ENCODE measurements at places on chromosomes 3 and 15. TPM values are rescaled to one million over a fixed set of nuclear protein-coding genes. Genes with fewer than 3 reads are reported as not detected.

The MAP1A gene
- 0.99 TPM for total RNA-seq

The SYNM gene
- total RNA-seq = 35.6 TPM

The LIPH gene
- 7.2 TPM for total RNA-seq

The DENND4A gene
- total RNA-seq = 6.0 TPM

The ANKRD63 gene
- 0.20 TPM for total RNA-seq

The BUB1B gene
- total RNA-seq = 33.0 TPM

The CPLX3 gene
- total RNA-seq = not detected

The KIF23 gene
- total RNA-seq = 91.2 TPM

The RNF13 gene
- 49.6 TPM for total RNA-seq

The NANOGP8 gene
- not detected for total RNA-seq

The ZKSCAN7 gene
- not detected for total RNA-seq

The SLC2A2 gene
- not detected for total RNA-seq

The VGLL4 gene
- total RNA-seq = 32.9 TPM

The MEIS2 gene
- total RNA-seq = 8.2 TPM

The GASK1A gene
- total RNA-seq = not detected

The AP4E1 gene
- total RNA-seq = 9.3 TPM

The GATA2 gene
- total RNA-seq = 5.5 TPM

The LRRC34 gene
- total RNA-seq = not detected

The FBXL22 gene
- total RNA-seq = 0.30 TPM

Measured in A549 treated with DMSO at 1 μM for 4 hours (cell line).